Retina (tissue), 1 donor: ENCODE measurements at places on chromosomes 7 and 10.

DNA sequence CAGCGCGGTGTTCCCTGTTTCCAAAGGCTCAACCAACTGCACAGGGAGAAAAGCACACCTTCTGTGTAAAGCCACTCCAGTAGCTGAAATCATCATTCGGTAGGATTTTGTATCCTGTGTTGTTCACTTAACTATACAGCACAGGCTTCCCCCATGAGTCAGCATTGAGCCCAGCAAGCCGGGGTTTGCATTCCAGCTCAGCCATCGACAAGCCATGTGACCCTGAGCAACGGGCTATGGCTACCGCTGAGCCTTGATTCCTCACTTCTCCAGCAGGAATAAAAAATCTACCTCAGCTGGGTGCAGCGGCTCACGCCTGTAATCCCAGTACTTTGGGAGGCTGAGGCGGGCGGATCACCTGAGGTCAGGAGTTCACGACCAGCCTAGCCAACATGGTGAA, 44.1 kb upstream of the ATP6V0A4 start:
- no peak for DNase-seq

DNA sequence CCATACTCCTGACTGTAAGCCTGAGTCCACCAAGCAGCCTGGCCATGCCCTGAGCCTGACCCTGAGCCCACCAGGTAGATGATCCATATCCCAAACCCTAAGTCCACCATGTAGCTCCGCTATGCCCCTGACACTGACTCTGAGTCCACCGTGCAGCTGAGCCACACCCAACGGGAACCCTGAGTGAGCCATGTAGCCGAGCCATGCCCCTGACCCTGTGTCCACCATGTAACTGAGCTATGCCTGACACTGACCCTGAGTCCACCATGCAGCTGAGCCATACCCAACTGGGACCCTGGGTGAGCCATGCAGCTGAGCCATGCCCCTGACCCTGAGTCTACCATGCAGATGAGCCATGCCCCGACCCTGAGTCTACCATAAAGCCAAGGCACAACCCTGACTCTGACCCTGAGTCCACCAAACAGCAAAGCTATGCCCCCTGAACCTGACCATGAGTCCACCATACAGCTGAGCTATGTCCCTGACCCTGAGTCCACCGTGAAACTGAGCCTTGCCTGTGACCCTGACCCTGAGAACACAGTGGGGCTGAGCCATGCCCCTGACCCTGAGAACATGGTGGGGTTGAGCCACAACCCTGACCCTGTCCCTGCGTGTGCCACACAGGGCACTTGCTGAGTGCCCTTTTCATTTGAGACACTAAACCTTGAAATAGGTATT, 299.8 kb downstream of the TNS3 start:
- no peak for DNase-seq

DNA sequence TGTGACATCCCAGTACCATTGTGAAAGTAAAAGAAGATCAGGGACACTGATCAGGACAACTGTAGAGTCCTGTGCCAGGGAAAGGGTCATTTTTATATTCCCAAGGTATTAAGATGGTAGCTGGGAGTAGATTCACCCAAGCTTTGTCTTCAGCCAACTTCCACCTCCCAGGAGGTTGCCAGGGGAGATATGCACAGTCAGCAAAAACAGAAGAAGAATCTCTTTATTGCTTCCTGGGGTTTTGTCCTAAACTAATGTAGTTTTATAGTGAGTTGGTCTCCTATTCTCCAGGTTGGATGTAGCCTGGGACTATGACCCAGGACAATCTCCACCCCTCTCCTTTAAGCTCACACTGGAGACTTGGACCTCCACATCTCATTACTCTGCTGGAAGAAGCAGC, 139.2 kb downstream of the RAMP3 start:
- DNase-seq: no peak

DNA sequence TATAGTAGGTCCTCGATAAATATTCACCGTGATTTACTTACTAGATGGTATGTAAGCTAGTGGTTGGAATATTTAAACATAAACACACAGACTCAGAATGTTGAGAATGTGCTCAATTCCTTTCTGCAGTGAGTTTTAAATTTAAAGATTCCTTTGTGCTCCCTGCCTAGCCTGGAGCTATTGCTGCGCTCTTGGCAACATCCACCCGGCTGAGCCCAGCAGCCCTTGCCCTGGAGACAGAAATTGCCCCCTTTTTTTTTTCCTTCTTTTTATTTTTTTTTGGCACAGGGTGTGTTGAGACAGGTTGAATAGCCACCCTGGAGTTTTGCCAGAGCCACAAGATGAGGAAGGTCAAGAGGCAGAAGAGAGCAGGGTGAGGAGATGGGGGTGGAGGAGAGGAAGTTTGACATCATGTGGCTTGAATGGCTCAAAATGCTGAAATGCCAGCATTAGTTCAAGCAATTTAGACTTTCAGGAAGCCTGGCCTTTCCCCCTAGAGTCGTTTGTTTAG, 180.8 kb downstream of the PRKCQ start:
- no peak for DNase-seq

- no peak for DNase-seq
Measured at GRCh38 chr7:87300756-87301155, 44.7 kb upstream of the CROT start.

DNA sequence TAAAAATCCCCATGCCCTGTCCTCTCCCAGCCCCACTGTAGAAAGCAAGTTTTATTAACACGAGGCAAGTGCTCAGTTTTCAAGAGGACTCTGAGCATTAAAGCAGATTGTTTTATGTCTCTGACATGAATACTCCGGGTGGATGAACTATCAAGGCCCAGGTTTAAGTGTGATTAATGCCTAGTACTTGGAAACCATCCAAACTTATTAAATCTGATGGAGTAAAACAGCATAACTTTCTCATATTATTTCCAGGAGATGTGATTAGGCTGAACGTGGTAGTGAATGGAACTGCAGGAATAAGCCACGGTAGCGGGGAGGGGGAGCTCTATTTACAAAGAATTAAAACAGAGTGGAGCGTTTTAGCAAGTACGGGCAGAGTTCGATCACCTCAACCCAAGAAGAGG, 144.2 kb upstream of the RNF32 start:
- DNase-seq: no peak

DNA sequence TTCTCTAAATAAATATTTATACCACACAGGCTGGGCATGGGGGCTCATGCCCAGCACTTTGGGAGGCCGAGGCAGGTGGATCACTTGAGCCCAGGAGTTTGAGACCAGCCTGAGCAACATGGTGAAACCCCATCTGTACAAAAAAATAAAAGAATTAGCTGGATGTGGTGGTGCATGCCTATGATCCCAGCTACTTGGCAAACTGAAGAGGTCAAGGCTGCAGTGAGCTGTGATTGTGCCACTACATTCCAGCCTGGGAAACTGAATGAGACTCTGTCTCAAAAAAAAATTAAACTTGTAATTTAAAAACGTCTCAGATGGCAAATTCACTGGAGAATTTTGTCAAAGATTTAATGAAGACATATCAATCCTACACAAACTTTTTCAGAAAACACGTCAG, 277.6 kb upstream of the BMPER start:
- DNase-seq: no peak

- no peak for DNase-seq
Measured at GRCh38 chr10:48307711-48308018, 1.2 kb downstream of the MAPK8 start.

GRCh38 chr7:102978284-102978683, 65.5 kb downstream of the LRRC17 start:
- no peak for DNase-seq

- DNase-seq: no peak
Measured at GRCh38 chr10:21808550-21808949, 195.0 kb downstream of the DNAJC1 start.

DNA sequence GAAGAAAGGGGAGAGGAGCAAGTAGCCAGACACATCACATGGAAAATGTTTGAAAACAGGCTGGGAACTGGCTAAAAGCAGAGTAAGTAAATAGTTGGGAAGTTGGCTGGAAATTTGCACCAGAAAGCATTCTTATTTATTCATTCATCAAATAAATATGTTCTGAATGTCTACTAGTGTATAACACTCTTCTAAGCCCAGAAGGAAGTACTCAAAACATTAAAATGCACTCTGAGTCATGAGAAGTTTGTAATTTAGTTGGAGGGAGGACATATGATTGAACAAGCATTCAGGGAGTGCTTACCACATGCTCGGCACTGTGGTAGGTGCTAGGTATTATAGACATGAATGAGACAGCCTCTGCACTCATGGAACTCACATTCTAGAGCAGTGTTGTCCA, 37.0 kb upstream of the CNNM1 start:
- DNase-seq: no peak

GRCh38 chr7:83559887-83560286, 89.1 kb downstream of the SEMA3E start:
- DNase-seq: no peak

GRCh38 chr7:2601065-2601464, 30.7 kb upstream of the TTYH3 start:
- DNase-seq: no peak

DNA sequence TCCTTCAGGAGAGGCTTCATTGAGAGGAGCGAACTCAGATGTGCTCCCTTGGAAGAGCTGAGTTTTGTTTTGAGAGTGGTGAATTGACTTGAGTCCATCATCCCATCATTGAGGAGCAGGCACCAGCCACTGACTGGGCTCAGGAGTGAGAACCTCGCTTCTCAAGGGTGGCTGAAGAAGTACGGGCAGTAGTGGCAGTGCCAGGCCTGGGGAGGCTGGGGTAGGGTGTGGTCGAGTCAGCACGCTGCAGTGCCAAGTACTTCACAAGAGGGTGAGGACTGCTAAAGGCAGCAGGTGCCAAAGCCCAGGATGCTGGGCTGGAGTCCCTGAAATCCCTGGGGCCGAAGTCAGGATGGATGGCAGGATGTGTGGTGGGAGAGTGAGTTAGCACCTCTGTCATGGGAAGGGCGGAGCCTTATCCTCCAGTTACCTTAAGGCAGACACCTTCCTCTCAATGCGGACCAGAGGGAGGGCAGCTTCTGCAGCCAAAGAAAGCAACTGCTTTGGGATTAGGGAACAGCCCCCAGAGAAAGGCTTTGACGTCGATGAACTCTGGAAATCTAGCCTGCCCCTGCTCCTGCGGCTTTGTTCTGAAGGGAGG, 210.3 kb downstream of the CAMK1D start:
- DNase-seq: no peak

DNA sequence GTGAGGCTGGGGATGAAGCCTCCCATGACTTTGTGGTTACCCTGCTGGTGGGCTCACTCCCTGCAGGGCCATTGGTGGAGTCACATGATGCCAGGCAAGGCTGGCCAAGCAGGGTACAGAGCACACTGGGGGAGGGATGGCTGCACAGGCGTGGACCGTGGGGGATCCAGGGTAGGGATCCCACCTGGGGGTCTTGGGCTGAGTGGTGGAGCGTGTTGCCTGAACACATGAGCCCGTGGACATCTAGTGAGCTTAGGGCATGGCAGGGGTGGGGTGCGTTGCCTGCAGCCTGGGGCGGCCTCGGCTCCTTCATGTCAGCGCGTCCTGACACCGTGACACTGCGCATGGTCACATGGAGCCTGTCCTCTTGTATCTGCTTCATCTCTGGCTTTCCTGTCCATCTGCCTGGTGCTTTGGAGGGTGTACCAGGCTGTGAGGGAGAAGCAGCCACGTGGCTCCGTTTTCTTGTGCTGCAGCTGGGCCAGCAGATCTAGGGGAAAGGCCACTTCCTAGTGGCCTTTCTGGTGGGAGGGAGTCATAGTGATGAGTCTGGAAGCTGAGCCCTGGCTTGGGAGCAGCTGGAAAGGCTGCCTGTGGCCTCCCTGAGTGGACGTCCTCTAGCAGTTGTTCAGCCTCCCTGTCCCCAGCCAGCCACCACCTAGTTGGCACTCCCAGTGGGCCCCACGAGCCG, 96.2 kb downstream of the LHPP start:
- no peak for DNase-seq

- DNase-seq: no peak
Measured at GRCh38 chr7:134886353-134887057, 99.8 kb upstream of the AGBL3 start.

DNA sequence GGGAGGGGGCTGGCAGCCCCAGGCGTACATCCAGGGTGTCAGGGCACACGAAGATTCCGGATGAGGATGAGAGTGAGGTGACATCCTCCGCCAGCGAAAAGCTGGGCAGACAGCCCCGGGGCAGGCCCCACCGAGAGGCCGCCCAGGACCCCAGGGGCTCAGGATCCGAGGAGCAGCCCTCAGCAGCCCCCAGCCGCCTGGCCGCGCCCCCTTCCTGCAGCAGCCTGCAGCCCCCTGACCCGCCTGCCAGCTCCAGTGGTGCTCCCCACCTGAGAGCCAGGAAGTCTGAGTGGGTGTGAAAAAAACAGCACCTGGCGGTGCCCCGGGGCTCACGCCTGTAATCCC, 3.2 kb downstream of the GJD4 start:
- DNase-seq: no peak

DNA sequence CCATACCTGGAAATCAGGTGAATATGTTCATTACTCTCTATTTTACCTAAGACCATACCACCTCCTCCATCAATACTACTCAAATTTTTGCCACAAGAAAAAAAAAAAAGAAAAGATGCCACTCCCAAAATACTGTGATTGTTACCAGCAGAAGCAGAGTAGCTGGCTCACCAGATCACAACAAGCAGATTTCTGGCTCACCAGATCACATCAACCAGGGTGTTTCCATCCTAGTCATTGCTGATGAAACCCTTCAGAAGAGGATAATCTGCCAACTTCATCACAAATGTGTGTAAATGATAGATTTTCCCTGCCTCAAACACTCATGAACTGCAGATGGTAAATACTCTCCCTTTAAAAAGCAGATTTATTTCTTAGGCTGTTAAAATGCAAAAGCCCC, 109.7 kb upstream of the NAMPT start:
- DNase-seq: no peak

- no peak for DNase-seq
Measured at GRCh38 chr7:116423499-116423898, 76.0 kb upstream of the CAV2 start.

GRCh38 chr7:137488038-137488437, 144.5 kb upstream of the PTN start:
- no peak for DNase-seq

DNA sequence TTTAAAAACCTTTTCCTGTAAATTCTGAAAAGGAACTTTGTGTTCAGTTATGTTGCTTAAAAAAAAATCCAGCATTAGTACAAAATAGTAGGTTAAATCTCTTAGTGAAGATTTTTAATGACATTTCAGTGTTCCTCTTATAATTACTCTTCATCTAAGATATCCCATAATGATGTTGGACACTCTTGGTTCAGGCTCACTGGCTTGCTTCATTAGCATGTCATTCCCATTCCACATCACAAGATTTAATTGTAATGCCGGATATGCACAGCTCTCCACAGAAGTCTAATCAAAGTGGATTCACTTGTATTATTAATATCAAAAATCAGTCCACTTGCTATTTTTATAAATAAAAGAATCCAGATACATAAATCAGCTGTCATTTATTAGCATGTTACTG, 180.0 kb upstream of the MDFIC start:
- DNase-seq: peak; percentile 27

GRCh38 chr10:82438277-82438676, 563.3 kb downstream of the NRG3 start:
- no peak for DNase-seq

GRCh38 chr10:130399425-130399950, 263.3 kb downstream of the GLRX3 start:
- DNase-seq: no peak

GRCh38 chr10:30186371-30186875, 127.0 kb upstream of the JCAD start:
- peak; percentile 21 for DNase-seq

- no peak for DNase-seq
Measured at GRCh38 chr10:75472685-75473084, 41.3 kb downstream of the LRMDA start.

GRCh38 chr10:28558186-28558585, 25.3 kb downstream of the WAC start:
- no peak for DNase-seq
